Stimulated activated CD4-positive, alpha-beta T cell treated with anti-CD3 and anti-CD28 coated beads, Interleukin-4, amount 100 ng/mL, for 48 hours (primary cell): ENCODE measurements at places on chromosomes 3 and 15.

- no peak for DNase-seq
These were observed 46.5 kb upstream of the ICE2 start for GRCh38 chr15:60525341-60526039.

GRCh38 chr3:137347817-137348368 lies 390.1 kb downstream of the IL20RB start:
- DNase-seq: no peak

GRCh38 chr3:74559261-74559660 lies 55.2 kb downstream of the CNTN3 start:
- no peak for DNase-seq

DNA sequence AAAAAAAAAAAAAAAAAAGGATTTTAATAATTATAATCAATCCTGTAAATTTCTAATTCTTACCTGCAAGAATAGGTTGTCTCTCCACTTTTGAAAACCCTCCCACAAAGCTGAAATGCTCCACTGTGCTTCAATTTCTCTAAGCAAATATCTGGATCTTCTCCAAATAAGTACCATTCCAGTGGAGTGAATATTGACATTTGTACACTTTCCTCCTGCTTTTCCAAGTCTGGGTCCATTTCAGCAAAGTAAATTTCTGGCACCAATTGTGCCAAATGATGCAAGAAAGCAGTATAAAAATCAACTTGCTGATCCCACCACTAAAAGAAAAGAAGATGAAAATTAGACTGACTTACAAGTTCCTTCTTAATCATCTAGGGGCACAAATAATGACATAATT lies 19.9 kb downstream of the UBR1 start:
- no peak for DNase-seq

- no peak for DNase-seq
These were observed 200.7 kb upstream of the NSMCE3 start for GRCh38 chr15:29470311-29470710.

DNA sequence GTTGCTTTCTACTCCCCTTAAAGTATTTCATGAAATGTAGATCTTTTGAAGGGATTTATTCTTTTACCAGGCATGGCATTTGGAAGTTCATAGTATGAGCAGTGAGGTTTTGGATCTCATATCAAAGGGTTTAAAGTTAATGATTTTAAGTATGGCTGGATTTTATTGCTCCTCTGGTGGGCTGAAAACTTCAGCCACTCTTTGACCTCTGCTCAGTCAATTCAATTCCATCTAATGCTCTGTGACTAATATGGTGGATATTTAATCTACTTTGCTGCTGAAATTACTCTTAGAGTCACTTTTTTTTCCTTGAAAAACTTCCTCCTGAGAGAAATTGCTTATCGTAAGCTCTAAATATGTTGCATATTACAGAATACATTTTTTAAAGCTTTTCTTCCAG lies 218.6 kb downstream of the NR2F2 start:
- DNase-seq: no peak

GRCh38 chr3:67561266-67561665 lies 93.1 kb downstream of the SUCLG2 start:
- no peak for DNase-seq

DNA sequence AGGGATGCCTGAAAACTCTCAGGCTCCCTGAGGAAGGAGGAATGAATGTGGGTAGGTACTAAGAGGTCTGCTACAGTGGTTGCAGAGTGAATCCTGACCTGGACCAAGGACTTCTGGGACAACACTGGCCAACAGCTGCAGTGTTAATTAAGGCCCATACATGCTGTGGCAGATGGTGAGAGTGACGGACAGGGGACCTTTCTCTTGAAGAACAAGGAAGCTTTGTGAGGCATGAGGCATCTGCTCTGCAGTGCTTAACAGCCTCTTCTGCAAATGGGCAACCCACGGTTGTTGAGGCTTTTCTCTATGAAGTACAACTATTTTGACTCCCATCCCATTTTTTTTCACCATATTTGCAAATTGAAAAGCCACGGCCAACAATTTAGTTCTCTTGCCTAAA lies 26.6 kb upstream of the ACAN start:
- DNase-seq: no peak

DNA sequence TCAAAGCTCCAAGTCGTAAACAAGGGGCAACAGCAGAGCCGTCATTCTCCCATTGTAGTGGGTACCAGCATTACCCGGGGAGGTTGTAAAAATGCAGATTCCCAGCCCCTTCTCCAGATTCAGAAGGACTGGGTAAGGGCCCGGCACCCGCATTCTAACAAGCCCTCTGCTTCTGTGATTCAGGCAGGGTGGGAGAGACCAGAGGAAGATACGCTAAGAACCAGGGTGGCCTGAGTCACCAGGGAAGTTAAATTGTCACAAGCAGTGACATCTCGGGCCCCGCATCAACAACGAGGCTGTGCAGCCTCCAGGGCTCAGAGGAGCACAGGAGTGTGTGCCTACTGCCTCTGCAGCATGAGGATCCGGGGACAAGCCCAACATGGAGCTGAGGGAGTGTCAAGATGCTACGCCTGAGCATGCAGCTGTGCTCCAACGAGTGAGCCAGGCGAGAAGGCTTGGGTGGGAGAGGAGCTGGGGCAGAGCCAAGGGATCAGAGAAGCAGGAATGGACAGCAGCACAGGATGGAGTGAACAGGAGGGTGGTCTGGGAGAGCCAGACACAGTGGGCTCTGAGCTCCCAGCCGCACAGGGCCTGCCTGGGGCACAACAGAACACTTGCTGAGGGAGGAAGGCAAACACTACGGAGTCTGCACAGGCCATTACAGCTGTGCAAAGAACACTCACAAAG lies 68.5 kb downstream of the CPN2 start:
- no peak for DNase-seq

DNA sequence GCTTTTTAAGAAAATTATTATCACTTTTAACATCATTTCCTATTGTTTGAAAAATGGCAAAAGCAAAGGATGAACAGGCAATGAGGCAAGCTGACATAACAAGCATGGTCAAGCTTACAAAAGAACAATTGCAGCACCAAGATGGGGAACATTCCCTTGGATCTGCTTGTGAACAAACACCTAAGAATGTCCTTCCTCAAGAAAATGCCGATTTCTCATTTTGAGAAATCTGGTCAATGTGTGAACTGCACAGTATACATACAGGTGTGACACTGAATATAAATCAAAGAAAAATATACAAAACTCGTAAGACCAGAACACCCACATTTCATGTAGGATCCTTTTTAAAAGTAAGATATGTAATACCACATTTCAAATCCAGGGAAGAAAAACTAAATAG lies 58.9 kb downstream of the LRRFIP2 start:
- DNase-seq: no peak

DNA sequence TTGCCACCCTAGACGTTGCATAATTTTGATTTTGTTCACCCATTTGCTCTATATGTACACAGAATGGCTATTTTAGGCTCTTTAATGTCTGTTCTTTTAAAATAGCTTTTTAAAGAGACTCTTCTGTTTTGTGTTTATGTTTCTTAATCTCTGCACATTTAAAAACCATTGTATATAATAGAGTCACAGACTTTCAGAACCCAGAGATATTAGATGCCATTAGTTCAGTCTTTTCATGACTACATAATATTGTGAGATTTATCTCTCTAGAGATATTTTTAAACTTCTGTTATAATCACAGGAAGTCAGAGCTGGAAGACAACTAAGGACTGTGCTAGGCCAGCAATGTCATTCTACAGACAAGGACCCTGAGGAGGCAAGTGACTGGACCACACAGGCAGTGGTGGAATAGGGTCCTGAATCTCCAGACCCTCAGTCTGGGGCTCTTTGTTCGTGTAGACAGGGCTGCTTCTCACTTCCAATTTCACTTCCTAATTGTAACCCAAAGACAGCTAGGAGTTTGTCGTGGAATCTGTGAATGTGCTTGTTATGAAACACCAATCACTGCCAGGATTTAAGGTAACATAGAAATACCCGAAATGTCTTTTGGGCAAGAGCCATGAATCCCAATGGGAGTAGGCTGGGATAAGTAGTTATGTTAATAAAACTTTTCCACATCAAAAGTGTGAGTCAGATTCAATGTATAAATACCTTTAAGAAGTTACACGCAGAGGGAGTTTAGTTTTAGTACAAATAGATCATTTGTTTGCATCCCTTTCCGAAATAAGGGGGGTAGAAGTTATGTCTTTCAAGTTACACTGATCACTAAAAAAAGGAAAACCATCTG lies 165.2 kb upstream of the ROPN1 start:
- no peak for DNase-seq

- no peak for DNase-seq
These were observed 112.7 kb downstream of the TBL1XR1 start for GRCh38 chr3:177084616-177085015.
